ENCODE measurements at places on chromosomes 1 and 21.

GRCh38 chr1:75908717-75909152 lies 23.5 kb downstream of the ASB17 start:
- no peak for DNase-seq
- no peaks in the 10 kb centered on the region for H3K27me3 ChIP-seq
- no peak overlapping the region for H3K27ac ChIP-seq
- H3K4me3 ChIP-seq = no peak overlapping the region
- no peaks in the 10 kb centered on the region for H3K36me3 ChIP-seq

- no peaks in the 10 kb centered on the region for H3K36me3 ChIP-seq
- DNase-seq = no peak
Measured at GRCh38 chr1:18319099-18319498, 161.6 kb upstream of the KLHDC7A start.

GRCh38 chr1:2861143-2861987 lies 59.9 kb upstream of the TTC34 start:
- no peaks in the 10 kb centered on the region for H3K27me3 ChIP-seq
- no peak for DNase-seq
- H3K4me3 ChIP-seq = no peak overlapping the region
- H3K27ac ChIP-seq = no peak overlapping the region
- H3K36me3 ChIP-seq = no peaks in the 10 kb centered on the region

GRCh38 chr1:79259390-79260336 lies 253.1 kb upstream of the ADGRL4 start:
- no peak overlapping the region for H3K27ac ChIP-seq
- DNase-seq = no peak
- no peaks in the 10 kb centered on the region for H3K27me3 ChIP-seq
- H3K36me3 ChIP-seq = no peaks in the 10 kb centered on the region
- no peak overlapping the region for H3K4me3 ChIP-seq

- no peak overlapping the region for H3K4me3 ChIP-seq
- no peaks in the 10 kb centered on the region for H3K4me1 ChIP-seq
- no peaks in the 10 kb centered on the region for H3K27me3 ChIP-seq
- no peaks in the 10 kb centered on the region for H3K36me3 ChIP-seq
Measured at GRCh38 chr1:233114159-233114558, 163.7 kb downstream of the NTPCR start.

Data from pancreas (tissue), 10 donors.